ENCODE measurements at places on chromosomes 4 and X.

DNA sequence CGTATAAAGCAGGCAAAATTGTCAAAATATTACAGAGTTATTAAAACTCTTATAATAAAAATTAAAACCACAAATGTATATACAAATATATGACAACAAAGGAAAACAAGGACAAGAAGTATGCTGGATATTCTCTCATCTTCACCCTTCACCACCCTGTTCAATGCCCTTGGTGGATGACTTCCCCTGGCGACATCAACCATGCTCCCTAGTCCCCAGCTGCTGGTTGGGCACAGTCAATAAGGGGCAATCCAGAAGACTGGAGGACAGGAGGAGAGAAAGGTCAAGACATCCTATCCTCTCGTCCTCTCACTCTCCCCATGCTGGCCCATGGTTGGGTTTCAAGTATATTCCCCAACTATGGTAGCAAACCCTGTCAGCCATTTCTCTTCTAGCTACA, 71.2 kb downstream of the CXCL13 start:
- no peak for DNase-seq

- DNase-seq = no peak
Observed at GRCh38 chr4:36348403-36348938, 67.1 kb downstream of the DTHD1 start.

GRCh38 chrX:71622576-71623450, 4.5 kb upstream of the CXCR3 start:
- DNase-seq = peak; percentile 83

GRCh38 chr4:64617800-64618199, 208.6 kb upstream of the TECRL start:
- no peak for DNase-seq

DNA sequence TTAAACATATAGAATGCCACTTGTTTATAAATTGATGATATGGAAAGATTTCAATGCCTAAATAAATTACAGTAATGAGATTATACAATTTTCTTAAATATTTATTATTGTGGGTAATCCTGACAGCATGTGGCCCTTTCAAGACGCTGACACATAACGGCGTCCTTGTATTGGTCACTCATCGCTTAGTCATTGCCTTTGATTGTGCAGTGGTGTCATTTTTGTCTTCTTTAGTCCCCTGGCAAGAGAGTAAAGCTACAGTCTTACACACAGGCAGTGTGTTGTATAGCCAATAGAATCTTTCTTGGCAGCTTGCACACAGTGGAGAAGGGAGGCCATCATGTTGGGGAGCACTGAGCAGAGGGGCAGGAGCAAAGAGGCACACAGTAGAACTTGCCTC, 361.8 kb upstream of the GALNT7 start:
- no peak for DNase-seq

DNA sequence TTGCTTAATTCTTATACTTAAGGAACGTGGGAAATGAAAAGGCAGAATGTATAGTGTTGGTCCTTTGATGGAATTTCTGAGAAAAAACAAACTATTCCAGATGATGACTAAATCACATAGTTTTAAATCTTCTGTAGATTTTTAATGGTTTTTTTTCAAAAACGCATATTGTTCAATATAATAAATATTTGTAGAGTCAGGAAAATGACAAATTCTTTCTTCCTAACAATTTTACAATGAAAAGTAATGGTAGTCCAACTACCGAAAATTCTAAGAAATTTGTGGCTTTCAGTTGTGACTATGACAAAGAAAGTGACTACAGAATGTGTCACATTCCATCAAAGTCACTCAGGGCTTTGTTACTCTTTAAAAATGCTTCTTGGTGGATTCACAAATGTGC, 164.8 kb upstream of the PITX2 start:
- no peak for DNase-seq

GRCh38 chr4:168076989-168077725, 15.2 kb upstream of the ANXA10 start:
- DNase-seq = peak; percentile 36

GRCh38 chrX:148658115-148658730, 157.8 kb downstream of the AFF2 start:
- no peak for DNase-seq

GRCh38 chrX:131331152-131331551, 42.0 kb upstream of the IGSF1 start:
- DNase-seq = no peak

GRCh38 chrX:138037548-138037947, 471.6 kb downstream of the ZIC3 start:
- no peak for DNase-seq

- no peak for DNase-seq
Observed at GRCh38 chrX:139903210-139903609, 29.6 kb downstream of the ATP11C start.

DNA sequence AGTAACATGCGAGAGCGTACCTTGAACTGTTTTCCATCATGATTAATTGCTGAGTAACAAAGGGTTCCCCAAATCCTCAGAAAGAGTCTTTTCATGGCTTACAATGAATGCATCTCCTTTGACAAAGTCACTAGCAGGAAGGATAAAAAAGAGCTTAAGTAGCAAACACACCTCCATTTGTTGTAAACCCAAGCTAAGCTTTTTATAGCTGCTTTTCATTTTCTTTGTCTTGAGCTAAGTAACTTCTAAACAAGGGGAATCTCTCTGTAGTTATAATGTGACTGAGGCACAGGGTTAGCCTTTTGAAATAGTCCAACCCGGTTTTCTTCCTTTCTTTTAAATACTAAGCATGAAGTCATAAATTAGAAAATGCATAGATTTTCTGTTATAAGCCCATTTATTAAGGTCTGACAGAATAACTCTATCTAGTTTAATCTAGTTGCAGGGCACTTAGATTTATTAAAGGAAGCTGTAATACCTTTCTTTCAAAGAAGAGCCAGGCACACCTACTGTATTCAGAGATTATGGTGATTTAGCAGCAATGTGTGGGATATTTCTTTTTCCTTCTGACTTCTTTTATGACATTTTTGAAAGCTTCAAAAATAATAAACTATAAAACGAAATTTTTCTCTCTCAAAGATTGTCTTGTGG, 226.9 kb upstream of the SMIM31 start:
- DNase-seq = no peak

- no peak for DNase-seq
Observed at GRCh38 chr4:89447543-89447942, 139.9 kb upstream of the GPRIN3 start.

GRCh38 chrX:143472347-143472938, 44.8 kb downstream of the SPANXN3 start:
- DNase-seq = no peak

GRCh38 chr4:116223040-116223732, 862.2 kb downstream of the TRAM1L1 start:
- no peak for DNase-seq

GRCh38 chr4:110124711-110125110, 73.7 kb downstream of the ELOVL6 start:
- DNase-seq = no peak

DNA sequence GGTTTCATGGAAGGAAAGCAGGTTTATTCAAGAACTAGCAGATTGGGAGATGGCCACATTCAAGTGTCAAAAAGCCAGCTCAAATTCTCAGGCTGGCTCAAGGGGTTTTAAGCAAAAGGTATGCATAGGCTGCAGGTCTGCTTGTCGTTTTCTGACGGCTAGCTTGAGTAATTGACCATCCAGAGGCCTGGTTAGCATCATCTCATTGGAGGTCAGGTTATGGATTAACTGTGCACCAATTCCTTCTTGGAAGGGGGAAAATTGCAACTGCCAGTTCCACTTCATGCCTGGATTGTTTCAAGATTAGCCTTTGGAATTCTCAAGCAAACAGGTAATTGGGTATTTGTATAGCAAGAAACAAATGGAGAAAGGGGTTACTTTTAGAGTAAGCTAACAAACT, 62.1 kb downstream of the FUNDC1 start:
- no peak for DNase-seq

DNA sequence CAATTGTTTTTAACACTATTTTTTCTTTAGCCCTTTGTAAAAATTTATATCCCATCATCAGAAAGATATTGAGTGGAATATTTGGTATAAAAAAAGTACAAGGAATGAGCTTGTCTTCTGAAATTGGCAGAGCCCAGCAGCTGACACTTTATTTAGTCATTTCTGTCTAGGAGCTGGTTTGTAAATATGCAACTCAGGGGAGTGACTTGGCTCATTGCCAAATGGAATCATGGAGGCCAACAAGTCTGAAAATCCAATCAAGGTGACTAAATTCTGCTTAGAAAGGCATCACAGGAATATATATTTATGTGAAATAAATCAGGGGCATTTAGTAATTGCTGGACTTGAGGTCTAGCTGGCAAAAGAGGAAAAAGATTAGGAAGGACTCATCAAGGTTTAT, 74.4 kb downstream of the OTC start:
- no peak for DNase-seq

DNA sequence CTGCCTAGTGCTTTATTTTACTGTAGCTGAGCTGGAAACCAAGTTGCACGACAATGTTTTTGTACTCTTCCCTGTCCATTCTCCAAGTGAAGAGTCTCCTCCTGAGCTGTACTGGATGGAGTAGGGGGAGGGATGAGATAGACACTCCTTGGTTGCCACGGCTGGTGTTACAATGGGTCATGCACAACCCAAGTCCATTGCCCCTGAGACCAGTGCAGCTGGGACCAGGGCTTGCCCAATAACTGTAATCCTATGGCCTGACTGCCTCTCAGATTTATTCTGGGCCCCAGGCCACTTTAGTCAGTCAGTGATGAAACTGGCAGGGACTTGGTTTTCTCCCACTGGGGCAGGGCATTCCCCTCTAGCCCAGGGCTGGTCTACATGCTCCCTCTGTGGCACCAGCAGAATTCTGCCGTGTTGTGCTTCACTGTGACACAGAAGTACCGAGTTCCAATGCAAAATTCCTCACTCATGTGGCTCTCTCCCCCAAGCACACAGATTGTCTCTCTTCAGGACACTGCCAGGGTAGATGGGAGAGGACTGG, 203.3 kb upstream of the PCDH18 start:
- DNase-seq = peak; percentile 56

- DNase-seq = no peak
Observed at GRCh38 chr4:74555231-74555630, 110.3 kb downstream of the AREG start.

DNA sequence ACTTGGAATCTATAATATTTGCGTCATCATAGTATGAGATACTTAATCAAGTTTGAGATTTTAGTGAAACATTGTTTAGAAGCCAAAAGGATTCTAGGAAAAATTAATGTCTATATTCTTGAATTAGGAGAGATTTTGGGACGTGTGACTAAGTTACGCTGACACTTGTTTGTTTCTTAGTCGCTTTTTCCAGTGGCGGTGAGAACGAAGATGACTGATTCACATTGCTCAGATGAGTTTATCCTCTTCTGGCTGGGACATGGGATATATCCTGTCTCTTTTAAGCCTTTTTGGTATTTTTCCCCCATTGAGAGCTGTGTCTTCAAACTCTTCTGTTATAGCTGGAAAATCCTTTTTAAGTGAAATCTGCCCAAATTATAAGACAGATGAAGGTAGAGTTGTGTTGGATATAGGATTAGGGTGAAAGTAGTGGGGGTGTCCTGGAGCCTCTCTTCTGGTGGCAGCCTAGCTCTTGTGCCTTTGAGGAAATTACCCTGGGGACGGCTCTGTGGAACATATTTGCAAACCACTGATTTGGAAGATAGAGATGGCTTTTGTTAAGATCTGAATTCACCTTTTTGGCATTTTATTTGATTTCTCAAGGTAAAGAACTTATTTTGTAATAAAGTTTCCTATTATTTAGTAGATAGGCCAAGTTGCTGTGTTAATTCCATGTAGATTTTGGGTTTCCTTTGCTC, 49.7 kb downstream of the HTT start:
- no peak for DNase-seq

DNA sequence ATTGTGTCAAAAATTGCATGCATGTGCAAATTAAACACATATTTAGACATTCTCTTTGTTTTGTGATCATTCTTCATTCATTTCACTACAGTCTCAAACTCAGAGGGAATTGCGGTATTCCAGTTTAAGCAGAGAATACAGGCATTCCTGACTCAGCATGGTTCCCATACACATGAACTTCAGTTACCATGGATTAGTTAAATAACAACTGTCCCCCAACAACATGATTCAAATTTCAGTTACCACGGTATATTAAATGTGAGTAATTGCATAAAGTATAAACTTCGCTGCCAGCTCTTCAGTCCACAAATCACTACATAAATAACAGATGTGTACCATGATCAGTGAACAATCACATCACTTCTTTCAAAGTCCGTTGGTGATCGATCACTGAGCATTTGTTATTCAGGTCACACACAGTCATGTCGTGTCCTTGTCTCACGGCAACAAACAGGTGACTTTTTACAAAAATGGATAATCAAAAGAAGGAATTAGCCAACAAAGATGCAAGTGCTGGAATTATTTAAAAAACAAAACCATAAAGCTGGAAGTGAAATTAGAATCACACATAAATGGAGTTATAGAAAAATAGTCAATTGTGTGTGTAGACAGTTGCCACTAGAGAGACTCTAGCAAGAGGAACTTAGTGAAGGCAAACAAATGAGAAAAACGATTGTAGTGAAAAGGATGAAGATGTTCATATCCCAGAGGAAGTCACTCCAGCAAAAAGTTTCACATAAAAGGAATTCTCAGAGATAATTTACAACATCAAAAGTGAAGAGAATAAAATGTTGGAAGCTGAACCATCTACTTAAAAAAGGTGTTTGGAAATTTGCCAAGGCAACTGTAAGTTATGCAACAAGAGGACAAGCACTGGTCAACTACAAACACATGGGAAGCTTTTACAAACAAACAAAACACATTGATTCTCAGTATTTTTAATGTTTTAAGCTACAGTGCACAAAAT, 138.6 kb upstream of the SMARCAD1 start:
- no peak for DNase-seq

- DNase-seq = no peak
Observed at GRCh38 chr4:140666889-140667614, 89.1 kb downstream of the TBC1D9 start.

DNA sequence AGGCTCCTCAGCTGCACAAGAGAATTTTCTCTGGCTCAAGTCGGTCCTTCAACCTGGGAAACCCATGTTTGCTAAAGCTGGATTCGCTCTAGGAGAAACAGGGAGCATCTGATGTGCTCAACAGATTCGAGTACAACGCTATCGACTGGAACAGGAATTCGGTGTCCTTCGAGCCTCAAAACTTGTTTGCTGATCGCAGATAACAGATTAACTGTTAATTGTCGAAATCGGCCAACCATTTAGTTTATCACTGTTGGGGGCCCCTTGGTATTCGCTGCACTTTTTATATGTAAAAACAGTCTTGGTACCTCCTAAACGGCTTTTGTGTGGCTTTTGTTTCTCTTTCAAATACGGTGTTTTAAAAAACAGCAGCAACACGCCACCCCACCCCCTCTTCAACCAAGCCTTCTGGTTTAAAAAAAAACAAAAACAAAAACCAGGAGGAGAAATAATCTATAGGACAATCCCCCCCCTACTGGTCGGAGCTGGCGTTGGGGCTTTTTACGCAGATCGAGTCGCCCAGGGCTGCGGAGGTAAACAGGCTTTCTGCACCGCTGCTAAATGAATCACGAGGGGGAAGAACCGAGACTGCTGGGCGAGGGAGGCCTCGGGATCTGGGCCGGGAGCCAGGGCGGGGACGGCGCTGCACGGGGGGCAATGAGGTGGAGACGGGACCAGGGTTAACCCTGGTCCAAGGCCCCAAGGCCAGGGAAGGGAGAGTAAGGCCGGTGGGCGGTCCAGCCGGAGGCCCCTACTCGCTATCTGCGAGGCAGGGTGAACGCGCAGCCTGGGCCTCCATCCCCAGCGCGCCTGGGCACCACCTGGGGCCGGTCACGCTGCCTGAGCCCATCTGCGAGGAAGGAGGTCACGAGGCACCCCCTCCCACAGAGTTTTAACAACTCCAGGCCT, 71.7 kb upstream of the BCOR start:
- DNase-seq = no peak
